Fibroblast of skin of left quadriceps (primary cell): ENCODE measurements at places on chromosomes 12 and 14.

DNA sequence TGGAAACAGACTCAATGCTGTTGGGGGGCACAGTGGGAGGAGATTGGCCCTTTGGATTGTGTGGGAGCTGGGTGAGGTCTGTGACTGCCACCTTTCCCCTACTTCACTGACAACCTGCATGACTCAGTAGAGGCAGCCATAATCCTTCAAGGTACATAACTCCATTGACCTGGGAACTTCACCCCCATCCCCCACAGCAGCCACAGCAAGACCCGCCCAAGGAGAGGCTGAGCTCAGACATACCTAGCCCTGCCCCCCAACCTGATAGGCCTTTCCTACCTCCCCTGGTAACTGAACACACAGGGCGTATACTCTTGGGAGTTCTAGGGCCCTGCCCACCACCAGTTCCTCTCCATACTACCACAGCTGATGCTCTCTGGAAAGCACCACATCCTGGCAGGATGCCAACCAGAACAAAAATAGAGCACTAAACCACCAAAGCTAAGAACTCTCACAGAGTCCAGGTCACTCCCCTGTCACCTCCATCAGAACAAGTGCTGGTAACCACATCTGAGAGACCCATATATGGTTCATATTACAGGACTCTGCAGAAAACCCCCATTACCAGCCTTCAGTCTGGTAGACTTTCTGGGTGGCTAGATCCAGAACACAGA, 703.9 kb downstream of the FSCB start:
- DNase-seq = no peak

DNA sequence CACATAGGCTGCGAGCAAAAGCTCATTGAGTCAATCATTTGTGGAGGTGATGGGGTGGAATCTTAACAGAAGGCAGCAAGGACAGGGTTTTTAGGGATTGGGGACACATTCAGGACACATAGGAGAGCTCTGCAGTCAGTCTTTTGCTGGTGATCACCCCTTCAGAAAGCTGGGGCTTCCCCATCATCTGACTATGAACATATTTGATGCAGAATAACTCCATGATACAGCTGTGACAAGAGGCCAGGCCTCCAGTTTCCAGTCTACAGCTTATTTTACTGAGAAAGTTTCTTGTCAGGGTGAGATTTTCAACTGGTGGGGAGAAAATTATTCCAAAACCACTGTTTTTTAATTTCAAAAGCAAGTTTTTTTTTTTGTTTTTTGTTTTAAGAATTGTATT, 134.2 kb downstream of the TMEM30B start:
- DNase-seq = no peak

DNA sequence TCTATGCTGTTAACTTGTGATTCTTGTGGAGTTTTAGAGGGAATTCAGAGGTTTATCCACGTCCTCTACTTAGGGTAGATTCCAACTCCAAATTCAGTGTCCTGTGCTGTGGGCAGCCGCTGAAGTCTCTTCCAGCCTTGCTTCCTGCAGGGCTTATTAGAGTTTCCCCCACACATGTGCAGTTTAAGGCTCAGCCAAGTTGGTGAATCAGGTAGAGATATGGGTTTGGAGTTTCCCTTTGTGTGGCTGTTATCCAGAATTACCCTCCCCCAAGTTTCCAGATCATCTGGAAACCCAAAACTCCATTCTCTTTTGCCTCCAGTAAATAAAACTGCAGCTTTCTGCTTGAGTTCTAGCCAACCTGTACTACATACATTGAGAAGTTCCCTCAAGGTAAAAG, 853.7 kb downstream of the GALC start:
- no peak for DNase-seq

DNA sequence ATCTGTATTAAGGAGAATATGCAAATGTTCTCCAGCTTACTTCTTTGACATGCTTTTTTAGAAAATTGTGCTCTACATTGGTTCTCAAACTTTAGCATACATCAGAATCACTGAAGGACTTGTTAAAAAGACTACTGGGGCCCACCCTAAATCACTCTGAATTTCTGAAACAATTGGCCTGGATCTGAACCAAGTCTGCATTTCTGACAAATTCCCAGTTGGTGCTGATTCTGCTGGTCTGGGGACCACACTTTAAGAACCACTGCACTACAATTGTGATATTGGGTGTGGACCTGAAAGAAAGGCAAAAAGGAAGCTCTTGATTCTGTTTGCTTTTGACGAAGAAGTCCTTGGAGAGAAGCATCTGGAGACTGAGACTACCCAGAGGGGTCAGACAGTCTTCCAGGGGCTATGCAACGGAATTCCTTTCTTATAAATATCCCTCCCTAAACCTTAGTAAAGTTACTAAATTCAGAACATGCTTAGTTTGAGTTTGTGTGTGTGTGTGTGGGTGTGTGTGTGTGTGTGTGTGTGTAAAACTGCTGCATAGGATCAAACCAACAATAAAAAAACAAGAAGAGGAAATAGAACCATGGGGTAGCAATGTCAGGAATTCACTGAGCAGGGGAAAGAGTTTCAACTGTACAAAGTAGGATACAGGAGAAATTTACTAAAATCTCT, 36.8 kb downstream of the EAPP start:
- no peak for DNase-seq

- DNase-seq = no peak
These were observed 616.6 kb downstream of the CCER1 start for GRCh38 chr12:90338365-90338764.

GRCh38 chr12:124286971-124287370, 7.9 kb upstream of the RFLNA start:
- no peak for DNase-seq

DNA sequence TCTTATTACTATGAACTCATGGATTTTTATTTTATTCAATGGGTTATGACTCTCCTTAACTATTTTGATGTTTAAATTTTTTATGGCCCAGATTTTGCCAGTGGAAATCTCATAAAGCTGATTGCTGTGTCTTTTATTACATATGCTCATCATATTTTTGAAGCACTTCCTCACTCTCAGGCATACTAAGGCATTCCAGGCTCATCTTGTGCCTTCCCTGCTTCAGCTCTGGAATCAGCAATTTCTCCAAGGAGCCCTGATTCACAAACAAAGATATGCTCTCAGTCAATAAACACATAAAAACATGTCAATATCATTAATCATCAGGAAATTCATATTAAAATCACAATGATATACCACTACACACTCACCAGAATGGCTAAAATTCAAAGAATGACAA, 44.9 kb upstream of the SCN8A start:
- no peak for DNase-seq

DNA sequence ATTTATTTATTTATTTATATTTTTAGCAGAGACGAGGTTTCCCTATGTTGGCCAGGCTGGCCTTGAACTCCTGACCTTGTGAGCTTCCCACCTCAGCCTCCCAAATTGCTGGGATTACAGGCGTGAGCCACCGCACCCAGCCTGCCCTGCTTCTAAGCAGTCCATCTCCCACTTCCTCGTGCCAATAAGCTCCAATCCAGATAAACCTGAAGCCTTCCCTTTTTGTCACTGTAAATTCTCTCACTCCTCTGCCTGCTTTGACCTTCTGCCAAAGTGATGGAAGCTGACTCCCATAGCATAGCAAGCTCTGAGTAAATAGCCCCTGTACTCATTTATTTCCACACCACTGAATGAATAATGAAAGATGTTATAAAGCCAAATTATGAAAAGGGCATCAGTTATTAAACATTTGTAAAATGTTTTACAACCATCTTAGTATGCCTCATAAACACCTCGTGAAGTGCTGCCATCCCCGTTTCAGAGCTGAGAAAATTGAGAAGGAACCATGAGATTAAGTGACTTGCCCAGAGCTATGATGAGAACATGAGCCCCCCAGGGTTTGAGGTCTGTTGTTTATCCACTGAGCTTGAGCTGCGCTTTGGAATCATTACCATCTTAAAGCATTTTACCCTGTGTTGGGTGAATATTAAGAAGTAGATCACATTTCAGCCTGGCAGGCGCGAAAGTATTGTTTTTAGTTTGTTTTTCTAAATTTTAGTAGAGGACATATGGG, 30.4 kb downstream of the MANSC1 start:
- no peak for DNase-seq

DNA sequence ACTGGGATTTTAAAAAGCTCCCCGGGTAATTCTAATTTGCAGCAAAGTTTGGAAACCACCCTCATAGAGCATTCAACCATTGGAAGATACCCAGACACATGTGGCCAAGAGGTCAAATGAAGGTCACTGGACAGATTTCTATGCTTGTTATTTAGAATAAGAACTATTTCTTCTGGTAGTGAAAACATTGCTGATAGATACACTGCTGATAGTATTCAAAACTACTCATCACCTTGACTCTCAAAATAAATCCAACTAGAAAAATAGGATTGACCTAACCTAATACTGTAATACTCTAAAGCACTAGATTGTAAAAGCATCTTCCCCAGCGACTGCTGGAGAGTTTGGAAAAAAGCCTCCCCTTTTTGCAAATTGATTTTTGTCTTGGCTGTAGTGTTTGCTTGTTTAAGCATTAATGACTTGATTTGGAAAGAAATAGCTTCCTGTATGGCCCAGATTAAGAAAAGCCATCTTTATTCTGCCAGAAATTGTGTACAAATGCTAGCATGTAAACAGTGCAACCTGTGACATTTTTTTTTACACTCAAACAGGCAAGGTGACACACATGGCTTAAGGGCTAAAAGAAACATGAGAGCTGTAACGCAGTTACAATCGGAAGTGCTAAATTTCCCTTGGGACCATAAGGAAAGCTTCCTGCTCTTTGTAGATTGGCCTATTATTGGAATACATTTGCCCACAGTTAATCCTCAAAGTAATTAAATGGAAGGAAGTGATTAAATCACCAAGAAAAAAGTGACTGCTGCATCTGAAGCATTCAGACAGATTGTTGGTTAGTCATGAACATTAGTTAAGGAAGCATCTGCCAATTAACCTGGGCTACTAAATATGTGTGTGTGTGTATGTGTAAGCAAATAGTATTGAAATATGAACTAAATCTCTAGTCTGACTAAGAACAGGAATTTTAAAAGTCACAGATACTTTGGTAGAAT, 356.5 kb upstream of the ATP2B1 start:
- DNase-seq = no peak

- no peak for DNase-seq
These were observed 553 bp downstream of the CLEC14A start for GRCh38 chr14:38255408-38255672.

DNA sequence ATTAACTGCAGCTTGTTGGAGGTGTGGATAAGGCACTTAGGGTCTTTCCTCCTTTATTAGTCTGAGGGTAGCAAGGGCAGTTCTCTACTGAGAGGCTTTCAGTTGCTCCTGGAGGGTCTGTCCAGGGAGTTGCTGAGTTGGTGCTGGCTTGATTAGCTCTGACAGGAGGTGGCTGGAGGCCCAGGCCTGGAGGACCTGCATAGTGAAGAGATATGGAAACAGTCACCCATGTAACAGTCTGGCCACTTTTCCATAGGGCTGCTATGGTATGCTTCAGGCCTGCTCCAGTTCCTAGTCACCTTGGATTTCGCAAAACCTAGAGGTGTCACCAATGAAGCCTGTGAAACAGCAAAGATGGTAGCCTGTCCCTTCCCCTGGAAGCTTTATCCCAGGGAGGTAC, 143.3 kb upstream of the SLC38A2 start:
- no peak for DNase-seq
